Fibroblast of skin of left biceps (primary cell): ENCODE measurements at places on chromosomes 7 and 10.
A peak's percentile ranks its signal among the peaks of the same experiment; 100 is the strongest.

DNA sequence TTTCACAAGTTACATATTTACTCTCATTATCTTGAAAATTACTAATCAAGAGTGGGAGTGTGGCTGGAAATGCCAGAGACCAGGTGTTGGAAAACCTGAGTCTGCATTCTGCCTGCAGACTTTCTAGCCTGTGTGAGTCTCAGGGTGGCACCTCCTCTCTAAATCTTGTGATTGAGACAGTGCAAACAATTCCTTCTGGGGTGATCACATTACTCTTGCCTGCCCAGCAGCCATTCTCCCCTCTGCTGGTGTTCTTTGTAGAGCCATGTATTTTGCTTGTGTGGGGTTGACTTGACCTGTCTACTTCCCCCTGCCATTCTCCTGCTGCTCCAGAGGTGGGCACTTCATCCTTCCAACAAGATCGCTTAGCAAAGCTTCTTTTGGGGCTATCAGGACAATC, 101.1 kb downstream of the RAPGEF5 start:
- no peak for DNase-seq

- DNase-seq, result no peak
Measured at GRCh38 chr10:17418249-17418648, 36.1 kb downstream of the ST8SIA6 start.

DNA sequence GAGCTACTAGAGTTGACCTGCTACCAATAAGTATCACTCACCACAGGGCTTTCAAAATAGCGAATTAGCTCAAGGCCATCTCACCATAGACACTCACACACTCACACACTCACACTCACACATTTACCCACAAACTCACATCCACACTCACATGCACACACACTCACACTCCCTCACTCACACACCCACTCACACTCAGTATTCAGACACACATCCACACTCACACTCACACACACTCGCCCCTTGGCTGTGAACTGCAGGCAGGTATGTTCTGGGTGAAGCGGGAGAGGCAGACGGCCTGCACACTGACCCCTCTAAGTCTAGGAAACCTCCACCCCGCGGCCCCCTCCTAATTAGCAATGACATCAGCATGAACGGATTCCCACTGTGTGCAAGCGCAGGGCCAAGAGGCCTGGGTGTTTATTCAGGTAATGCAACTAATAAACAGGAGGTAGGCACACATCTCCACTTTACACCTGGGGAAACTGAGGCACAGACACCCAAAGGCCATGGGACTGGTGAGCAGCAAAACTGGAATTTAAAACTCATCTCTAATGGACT, 94.6 kb downstream of the ADARB2 start:
- no peak for DNase-seq

GRCh38 chr7:15317215-15317614, 244.6 kb downstream of the AGMO start:
- no peak for DNase-seq

DNA sequence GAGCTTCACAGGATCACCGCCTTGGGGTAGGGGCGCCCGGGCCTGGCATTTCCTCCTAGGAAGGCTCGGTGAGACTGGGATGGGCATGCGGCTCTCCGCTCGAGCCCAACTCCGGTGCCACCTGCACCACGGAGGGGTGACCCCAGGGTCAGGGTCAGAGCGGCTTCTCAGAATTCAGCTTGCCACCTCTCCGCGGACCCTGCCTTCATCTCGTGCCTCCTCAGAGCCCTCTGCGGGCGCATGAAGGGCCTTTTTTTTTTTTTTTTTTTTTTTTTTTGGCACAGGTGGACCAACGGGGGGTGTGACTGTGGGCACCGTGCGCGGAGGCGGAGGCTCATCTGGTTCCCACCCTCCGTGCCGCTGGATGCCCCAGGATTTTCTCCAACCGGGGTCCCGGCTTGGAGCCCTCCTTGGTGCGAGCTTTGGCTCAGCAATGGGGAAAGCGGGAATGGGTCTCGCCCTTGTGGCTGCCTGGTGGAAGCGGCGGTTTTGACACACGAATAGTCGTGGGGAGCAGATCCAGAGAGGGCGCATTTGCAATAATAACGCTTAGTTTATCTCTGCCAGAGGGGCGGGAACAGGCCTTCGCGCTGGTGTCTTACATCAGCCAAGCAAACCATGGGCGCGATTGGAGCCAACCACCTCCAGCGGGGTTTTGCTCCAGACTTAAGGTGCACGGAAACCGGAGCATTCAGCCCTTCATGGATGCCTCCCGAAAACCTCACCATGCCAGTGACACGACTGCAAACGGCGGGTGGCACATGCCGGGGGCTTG, 5.0 kb upstream of the TNRC18 start:
- DNase-seq, result peak; percentile 81

DNA sequence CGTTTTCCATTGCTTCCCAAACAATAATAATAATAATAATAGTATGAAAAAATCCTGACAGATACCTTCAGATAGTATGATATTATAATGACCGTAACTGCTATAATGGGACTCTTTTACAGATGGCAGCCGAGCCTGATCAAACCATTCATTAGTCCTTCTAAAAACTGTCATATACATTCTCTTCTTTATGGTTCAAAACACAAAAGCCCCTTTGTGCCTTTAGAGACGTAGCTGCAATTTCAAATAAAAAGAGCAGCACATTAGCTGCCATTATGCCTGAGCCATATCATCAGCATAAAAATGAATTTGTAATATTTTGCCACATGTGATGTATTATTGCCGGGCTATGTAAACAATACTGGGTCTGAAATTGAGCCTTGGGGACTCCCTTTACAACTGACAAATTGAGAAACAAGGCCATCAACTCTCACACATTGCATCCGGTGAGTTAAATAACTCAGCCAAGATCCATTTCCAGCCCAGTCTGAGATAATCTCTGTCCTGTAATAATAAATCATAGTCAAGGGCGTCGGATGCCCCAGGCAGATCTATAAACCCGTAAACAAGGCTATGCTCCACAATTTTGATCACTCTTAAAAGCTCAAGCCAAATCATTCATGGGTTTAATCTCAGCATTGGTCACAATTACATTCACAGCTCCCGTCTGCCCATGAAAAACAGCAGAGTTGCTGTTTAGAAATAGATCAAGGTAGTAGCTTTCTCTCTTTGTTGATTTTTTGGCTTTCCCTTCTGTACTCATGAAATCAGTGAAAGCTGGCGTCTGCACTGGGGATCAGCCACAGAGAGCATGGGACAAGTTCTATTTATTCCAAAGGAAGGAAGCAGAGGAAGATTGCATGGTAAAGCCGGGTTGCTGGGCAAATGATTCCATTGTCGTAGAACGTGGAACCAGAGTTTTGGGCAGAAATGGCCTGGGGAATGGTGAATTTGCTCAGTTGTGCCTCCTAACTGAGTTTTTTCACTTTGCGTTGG, 150.1 kb upstream of the BMPER start:
- DNase-seq, result no peak

- DNase-seq, result no peak
Measured at GRCh38 chr10:114831186-114831867, 9.7 kb downstream of the FHIP2A start.

DNA sequence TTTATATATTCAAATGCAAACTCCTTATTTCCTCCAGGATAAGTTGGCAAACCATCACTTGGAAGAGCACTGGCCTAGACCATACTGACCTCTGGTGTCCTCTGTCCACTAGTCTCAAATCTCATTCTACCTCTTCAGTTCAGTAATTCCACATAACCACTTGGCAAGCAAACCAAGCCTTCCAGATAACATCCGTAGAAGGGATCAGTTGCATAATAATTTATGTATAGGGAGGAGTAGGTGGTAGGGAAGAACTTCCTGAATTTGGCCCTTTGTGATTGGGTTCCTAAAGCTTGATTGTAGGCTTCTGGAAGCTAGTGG, 55.0 kb downstream of the WAC start:
- DNase-seq, result peak; percentile 2

DNA sequence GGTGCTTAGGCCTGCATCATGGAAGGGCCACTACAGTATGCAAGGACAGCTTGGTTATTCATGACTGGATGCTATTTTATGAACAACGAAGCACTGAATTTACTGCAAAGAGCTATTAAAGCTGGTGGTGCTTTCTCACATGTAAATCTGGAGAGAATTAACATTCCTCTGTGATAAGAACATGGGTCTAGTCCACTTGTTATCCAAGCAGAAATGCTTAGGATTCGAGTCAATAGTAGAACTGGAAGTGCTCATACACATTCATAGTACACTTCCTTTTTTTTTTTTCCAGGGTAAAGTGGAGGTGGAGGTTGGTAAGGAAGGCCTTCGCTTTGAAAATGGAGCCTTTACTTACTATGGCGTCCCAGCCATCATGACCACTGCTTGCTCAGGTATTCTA, 35.0 kb downstream of the CNNM1 start:
- peak; percentile 47 for DNase-seq

DNA sequence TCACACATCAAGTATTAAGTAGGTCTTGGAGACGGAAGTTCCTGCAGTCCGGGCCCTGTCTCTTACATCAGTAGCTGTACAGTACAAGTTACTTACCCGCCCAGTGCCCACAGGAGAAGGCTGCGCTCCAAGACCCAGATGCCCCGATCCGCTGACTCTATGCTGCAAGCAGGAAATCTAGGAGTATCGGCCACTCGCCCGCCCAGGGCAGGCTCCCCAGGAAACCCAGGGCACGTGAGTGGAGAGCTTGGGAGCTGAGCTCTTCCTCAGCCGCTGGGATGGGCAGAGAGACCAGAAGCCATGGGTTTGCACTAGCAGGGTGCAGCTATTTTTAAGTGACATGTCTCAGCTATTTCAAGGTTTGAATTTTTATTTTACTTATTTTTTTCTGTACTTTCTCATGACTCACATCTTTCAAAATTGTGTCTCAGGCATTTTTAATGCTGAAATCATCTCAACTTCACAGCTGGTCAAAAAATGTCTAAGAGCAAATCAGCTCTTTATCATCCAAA, 1.9 kb upstream of the GPER1 start:
- DNase-seq, result no peak

DNA sequence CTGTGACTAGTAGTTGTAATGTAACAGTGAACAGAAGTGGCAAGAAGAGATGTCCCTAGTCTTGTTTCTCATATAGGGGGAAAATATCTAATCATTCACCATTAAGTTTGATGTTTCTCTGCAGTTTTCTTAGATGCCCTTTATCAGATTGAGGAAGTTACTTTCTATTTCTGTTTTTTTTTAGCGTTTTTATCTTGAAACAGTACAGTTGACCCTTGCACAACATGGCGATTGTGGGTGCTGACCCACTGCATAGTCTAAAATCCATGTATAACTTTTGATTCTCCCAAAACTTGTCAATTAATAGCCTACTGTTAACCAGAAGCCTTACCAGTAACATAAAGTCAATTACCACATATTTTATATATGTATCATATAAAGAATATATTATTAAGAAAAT, 192.0 kb downstream of the ADK start:
- no peak for DNase-seq

GRCh38 chr10:132302421-132303310, 5.1 kb downstream of the STK32C start:
- DNase-seq, result no peak

DNA sequence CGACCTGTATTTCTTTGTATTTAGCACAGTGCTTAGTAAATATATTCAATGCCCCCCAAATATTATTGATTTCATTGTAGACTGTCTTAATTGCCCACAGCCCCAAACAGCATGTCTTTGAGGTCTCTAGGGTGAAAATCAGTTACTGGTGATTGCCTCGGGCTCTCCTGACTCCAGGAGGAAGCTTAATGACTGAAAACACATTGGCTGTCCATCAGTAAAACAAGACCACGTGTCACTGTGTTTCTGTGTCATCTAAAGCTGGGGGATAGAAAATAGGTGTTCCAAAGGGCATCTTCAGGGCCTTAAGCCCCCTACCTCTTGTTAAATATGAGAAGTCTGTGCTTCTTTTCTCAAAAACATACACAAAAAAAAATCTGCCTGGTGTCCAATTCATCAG, 67.9 kb downstream of the CACNA2D1 start:
- DNase-seq, result no peak

GRCh38 chr10:114323023-114323422, 81.3 kb downstream of the AFAP1L2 start:
- DNase-seq, result no peak

DNA sequence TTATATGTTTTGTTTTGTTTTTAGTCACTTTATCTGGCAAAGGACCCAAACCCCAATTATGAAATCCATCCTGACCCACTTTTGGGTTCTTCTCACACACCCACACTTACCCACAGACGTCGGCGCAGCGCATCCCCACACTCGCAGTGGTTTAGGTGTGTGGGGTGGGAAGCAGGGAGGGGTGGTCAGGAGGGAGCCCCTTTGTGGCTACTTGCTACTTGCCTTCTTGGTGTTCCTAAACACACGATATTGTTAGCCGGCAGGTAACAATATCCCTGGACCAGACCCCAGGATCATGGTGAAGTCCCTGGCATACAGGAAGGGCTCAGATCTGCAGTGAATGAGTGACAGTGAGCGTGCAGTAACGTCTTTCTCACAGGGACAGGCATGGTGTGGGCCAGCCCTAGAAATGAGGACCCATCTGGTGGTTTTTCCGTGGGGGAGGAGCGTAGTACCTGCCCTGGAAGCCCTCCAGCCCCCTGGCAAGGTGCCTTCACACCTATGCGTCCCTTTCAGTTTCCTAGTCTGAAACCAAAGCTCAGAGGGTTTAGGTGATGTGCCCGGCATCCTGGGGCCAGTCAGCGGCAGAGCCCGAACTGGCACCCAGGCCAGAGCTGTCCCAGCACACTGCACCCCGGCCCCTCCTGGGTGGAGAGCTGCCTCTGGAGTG, 4.4 kb downstream of the SPOCK2 start:
- no peak for DNase-seq

- peak; percentile 49 for DNase-seq
Measured at GRCh38 chr10:63166742-63167258, 33.7 kb downstream of the NRBF2 start.
